ENCODE measurements at places on chromosomes 13 and 19.

DNA sequence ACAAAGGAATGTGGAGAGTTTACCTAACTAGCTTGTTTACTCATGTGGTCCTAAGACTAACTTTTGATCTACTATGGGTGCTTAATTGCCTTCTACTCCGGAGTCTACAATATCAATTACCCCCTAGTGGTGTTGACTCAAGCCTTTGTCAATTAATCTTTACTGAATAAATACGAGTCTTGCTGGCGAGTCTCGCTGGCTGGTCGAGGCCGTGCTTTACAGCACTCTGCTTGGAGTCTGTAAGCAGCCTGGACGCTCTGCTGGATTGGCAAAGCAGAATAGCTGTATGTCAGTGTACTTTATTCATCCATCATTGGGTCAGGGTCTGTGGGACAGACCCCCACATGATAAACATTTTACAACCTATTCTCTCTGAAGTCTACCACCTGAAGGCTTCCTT, 9.9 kb upstream of the SPART start:
- DNase-seq = no peak

DNA sequence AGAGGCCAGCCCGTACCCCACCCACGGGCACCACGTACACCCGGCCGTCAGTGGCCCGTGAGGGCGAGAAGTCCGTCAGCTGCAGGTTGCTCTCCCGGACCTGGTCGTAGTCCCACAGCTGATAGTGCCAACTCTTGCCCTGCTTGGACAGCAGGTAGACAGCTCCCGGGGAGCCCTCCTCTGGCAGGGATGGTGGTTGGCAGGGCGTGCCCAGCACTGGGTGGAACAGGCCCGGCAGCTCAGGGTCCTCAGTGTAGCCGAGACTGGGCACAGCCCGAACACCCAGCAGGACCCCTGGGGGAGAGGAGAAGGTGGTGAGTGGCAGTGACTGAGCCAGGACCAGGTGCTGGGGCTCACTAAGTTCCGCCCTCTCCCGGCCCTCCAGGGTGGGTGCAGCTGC, 7.8 kb downstream of the ACTMAP start:
- no peak for DNase-seq

GRCh38 chr13:44231786-44232516, 141.7 kb upstream of the SERP2 start:
- DNase-seq = no peak

DNA sequence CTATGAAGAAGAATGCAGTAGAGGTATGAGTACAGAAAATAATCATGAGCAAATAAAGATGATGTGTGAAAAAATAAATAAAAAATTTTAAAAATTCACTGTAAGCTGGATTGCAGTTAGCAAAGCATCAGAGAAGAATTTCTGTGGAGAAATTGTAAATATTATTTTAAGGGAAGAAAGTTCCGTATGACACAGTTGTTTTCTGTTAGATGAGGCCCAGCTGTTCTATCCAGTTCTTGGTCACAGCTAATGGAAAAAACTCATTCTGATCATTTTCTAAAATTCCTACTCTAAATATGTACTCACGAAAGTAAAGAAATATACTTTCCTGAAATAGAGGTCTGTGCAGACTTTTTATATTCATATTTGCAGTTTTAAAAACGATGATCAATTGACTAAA, 578.8 kb downstream of the DCT start:
- DNase-seq = no peak

DNA sequence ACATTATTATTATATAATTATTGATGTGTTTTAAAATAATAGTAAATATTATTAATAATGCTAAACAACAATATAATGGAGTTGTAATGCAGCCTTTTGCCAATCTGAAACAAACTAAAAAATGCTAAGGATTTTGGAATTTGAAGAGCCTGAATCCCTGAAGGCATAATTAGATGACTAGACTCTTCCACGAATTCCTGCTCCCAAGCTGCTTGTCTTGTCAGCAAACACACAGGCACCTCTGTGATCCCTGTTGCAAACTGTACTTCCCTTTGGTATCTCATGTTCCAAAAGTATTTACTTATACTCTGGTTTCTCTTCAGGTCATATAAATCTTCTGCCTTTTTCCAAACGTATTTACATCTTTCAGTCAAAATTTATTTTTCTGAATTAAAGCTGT, 1862.4 kb downstream of the OLFM4 start:
- no peak for DNase-seq

DNA sequence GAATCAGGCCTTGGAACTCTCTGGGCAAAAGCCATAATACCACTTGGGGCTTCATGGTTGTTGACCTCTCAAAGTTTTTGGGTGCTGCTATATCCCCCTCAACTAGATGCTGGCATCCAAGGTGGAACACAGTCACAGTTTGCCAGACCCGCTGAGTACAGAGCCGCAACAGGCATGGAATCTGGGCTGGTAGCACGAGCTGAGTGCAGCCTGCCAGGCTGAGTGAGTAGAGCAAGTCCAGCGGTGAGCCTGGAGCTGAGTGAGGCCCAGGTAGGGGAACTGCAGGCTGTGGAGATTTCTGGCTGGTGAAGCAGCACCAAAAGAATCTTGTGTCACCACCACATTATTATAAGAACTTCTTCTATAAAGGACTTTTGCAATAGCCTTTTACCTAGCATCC, 192.6 kb downstream of the PCDH17 start:
- no peak for DNase-seq

- DNase-seq = no peak
Observed at GRCh38 chr13:102192858-102193257, 209.0 kb downstream of the FGF14 start.

- DNase-seq = no peak
Observed at GRCh38 chr19:14562660-14563589, 8.9 kb downstream of the NDUFB7 start.

Measured in NCI-H1092 (cell line).